Fibroblast of villous mesenchyme (primary cell): ENCODE measurements at places on chromosomes 13 and 19. TPM values are rescaled to one million over a fixed set of nuclear protein-coding genes. Genes with fewer than 3 reads are reported as not detected.

ZNF99 gene
- not detected in 2 replicates for total RNA-seq

DNA sequence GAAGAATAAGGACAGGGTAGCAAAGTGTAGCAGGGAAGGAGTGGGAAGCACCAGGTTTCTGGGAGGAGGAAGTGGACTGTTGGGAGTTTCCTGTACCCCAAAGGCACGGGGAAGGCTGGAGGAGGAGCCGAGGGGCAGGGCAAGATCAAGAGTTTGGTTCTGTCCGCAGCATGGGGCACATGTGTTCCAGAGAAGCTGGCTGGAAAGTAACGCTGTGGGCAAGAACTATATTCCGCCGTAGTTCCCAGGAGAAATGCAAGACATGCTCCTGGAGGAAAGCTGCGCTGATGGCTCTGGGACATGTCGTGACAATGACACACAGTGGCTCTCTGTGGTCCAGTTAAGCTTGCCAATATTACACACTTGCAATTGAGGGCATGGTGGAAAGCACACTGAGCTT lies 51.7 kb upstream of the KPNA3 start:
- no peak for DNase-seq

ONECUT3 gene
- not detected in 2 replicates for total RNA-seq

DNA sequence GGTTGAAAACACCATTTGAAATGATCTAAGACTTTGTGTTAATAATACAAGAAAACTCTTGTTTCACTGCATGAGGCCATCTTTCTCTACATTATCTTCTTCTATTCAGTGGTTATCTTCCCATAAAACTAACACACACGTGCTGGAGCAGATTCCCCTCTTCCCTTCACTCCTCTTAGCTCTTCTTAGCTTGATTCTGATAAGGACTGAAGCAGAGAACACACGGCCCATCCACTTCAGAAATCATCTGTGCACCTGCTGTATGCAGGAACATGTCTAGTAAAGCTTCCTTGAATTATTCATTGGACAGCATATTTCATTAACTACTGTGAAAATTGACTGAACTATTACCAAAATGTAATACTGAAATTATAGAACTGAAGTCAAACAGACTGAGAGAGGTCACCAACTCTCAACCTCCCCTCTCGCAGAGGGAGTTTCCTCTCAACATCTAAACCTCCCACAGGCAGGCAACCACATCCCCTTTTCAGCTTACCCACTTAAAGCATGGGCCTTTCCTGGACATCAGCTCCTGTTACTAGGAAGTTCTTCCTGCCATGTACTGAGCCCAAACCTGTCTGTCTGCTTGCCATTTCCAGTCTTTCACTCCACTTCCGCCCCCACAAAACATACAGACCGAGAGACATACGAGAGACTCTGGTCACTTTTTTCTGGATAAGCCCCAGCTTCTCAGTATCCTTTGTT lies 113.9 kb downstream of the CRYL1 start:
- no peak for DNase-seq

GRCh38 chr13:98785405-98785804 lies 32.9 kb upstream of the SLC15A1 start:
- no peak for DNase-seq

GRCh38 chr19:20787786-20788185 lies 11.7 kb downstream of the ZNF66 start:
- no peak for DNase-seq

GRCh38 chr13:49540552-49540951 lies 44.8 kb downstream of the PHF11 start:
- peak; percentile 81 for DNase-seq

C5AR1 gene
- 0.32 and 0.43 TPM in 2 replicates for total RNA-seq

CRB3 gene
- total RNA-seq: 0.43 TPM in 1 of 2 replicates, not detected in the other

TMC4 gene
- total RNA-seq: 0.32 TPM in 1 of 2 replicates, not detected in the other
